ENCODE measurements at places on chromosomes 1 and 21. TPM values are rescaled to one million over a fixed set of nuclear protein-coding genes. Genes with fewer than 3 reads are reported as not detected.

GRCh38 chr1:212442408-212442807 is 9.7 kb downstream of the NENF start:
- DNase-seq = no peak

DNA sequence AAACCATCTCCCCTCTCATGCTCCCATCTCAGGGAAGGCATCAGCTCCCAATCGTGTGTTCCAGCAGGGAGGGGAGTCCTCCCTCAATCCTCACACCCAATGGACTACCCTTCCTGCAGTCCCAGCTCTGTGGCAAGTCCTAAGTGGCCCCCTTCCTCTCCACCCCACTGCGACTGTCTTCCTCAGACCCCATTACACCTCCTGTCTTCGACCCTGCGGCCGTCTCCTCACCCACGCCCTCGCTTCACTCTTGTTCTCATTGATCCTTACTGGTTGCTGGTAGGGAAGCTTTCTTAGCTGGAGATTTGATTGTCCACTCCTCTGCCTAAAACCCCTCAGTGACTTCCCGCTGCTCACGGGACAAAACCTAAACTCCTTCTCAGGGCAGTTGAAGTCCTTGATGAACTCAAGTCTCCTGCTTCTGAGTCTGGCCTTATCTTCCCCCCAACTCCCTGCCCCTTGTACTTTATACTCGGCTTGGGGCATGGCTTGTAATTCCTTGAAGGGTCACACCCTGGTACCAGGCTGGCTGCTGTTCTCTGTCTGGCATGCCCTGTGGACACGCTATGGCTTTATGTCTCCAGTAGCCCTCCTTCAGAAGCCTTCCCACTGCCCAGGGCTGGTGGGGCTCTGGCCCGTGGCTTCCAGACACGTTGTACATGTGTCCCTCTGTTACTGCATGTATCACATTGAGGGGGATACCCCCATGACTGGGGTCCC is 2.3 kb upstream of the EPS8L3 start:
- DNase-seq = no peak

- no peak for DNase-seq
Measured at GRCh38 chr1:94946886-94947285, 20.0 kb upstream of the CNN3 start.

GRCh38 chr1:114026797-114027196 is 47.5 kb downstream of the OLFML3 start:
- no peak for DNase-seq

- DNase-seq = no peak
Measured at GRCh38 chr1:162627662-162628296, 4.5 kb upstream of the DDR2 start.

DNA sequence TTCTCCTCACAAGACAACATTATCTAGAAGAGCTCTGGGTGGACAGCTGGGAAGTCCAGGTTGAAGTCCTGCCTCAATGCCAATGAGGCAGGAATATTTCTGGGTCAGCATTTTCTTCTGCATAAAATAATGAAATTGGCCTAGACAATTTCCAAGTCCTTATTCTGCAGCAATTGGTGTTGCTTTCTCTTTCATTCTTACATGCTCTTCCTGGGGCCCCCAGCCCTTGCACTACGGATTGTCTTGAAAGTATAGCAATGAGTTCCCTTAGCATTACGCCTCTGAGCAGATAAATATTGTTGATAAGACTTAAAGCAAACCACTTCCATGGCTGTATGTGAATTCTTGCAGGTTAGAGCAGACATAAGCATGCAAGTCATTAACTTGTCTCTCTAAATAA is 188.5 kb downstream of the TGFBR3 start:
- DNase-seq = no peak

DNA sequence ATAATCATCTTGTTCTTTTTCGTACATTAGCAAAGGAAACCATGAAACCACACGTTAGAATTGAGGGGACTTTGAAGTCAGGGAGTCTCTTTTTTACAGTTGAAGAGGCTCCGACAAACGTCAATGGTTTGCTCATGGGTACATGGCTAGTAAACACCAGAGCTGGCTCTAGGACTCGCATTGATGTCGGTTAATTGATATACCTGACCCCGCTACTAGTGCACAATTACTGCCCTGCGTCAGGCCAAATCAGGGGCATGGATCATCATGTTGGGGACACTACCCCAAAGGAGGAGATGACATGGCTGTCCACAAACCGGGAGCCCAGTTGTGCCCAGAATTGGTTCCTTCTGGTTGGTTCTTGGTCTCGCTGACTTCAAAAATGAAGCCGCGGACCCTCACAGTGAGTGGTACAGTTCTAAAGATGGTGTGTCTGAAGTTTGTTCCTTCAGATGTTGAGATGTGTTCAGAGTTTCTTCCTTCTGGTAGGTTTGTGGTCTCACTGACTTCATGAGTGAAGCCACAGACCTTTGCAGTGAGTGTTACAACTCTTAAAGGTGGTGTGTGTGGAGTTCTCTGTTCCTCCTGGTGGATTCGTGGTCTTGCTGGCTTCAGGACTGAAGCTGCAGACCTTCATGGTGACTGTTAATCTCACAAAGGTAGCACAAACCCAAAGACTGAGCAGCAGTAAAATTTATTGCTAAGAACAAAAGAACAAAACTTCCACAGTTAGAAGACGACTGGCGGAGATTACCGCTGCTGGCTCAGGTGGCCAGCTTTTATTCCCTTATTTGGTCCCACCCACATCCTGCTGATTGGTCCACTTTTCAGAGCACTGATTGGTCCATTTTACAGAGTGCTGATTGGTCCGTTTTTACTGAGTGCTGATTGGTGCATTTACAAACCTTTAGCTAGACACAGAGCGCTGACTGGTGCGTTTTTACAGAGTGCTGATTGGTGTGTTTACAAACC is 126.9 kb upstream of the ERRFI1 start:
- DNase-seq = no peak

DNA sequence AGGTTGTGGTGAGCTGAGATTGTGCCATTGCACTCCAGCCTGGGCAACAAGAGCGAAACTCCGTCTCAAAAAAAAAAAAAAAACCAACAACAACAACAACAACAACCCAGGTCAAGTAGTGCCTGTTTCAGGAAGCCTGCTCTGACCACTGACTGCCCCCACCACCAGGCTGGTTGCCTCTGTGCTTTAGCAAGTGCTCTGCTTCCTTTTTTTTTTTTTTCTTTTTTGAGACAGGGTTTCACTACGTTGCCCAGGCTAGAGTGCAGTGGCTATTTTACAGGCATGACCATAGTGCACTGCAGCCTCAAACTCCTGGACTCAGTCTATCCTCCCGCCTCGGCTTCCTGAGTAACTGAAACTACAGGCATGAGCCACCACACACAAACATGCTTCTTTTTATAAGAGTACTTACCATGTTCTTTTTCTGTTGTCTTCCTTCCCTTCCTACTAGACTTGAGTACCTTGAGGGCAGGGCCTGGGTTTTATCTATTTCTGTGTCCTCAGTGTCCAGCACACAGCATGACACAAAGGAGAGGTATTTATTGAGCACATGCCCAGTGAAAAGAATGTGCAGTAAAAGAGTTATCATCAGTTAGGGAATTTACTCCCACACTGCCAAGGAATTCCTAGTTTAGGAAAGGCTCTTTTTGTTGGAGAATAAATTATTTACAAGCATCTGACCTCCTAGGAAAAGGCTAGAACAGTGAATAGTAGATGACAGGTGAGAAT is 9.9 kb upstream of the COA7 start:
- no peak for DNase-seq

DNA sequence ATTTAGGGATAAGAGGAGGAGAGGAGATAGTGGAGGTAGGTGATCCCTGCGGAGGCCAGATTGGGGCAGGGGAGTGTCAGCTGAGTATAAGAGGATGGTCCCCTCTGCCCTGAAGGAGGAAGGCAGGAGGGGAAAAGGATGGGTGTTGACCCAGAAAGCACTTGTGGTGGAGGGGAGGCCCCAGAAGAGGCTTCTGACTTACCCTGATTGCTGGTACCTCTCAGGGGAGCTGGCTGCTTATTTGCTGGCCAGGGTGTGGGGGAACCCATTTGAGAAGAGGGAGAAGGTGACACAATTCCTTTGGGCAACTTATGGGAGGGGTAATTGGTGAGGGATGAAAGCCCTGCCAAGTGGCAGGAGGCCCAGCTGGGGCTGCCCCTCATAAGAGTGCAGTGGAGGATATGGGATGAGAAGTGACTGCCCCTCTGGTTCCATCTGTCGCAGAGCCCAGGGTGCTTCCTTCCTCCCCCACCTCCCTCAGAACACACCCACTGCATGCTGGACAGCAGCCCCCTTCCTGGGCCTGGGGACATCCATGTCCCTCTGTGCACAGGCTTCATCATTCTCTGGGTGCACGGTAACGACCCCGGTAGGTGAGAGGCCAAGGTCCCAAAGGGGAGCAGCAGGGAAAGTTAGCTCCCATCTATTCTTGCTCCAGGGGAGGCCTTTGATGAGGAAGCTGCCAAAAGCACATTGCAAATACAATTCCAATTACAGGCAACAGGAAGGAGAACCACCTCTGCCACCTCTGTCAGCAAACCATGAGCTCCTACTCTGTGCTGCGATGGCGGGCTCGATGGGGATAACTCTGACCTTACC is 1.4 kb upstream of the PCSK9 start:
- DNase-seq = no peak

DNA sequence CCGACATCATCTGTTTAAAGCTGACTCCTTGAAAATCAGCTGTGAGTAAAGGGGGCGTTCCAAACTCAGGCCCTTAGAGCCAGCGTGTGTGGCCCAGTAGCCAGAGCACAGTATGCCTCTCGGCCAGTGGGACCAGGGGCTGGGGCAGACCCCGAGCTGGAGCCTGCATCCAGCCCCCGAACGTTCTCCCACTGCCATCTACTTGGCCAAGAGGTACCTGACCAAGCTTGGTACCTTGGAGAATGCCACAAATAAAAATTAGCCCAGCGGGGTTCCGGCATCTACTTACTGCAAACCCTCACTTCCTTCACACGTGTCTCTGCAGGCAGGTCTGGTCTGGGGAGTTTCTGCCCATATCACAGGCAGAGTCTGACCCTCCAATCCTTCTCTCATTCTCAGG is 56.7 kb upstream of the COL6A2 start:
- DNase-seq = no peak

GRCh38 chr1:178192686-178193085 is 98.8 kb downstream of the RASAL2 start:
- peak; percentile 94 for DNase-seq

- no peak for DNase-seq
Measured at GRCh38 chr1:101142244-101142643, 94.6 kb upstream of the S1PR1 start.

- DNase-seq = peak; percentile 97
Measured at GRCh38 chr1:221394011-221394544, 347.8 kb downstream of the DUSP10 start.

DNA sequence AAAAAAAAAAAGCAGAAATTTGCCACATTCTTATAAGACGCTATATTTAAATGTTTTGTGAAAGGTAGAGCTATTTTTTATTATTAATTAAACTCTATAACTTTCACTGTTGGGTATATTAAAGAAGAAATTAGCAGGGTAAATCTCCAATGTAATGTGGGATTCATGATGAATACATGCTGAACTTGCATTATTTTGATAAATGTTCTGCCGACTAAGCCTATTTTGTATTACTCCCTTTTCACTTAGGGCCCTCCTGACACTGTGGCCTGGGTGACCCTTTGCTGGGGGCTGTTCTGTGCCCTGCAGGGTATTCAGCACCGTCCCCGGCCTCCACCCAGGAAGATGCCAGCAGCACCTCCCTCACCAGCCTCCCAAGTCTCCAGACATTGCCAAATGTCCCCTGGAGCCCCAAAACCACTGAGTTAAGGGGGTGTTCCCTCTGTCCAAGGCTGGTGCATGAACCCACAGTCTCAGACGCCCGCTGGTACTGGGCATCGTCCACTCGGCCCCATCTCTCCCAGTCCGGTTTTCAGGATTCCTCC is 22.5 kb downstream of the RSPH1 start:
- DNase-seq = no peak

GRCh38 chr1:227841096-227841495 is 25.6 kb downstream of the PRSS38 start:
- DNase-seq = no peak

- DNase-seq = no peak
Measured at GRCh38 chr1:216710055-216710454, 13.2 kb downstream of the ESRRG start.

DNA sequence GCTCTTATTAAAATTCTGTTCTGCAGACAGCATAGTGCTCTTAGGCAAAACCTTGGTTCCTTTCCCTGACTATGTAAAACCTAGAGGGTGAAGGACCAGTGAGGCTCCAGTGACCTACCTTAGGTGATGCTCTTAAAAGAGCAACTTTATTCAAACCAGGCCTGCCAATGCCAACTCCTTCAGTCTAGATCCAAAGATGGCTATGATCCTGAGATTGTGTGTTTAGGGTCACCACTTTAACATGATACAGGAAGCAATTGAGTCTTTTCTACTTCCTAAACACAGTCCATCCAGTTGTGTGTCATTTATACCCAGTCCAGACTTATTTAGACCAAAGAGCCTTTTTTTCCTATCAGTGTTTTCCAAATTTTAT is 10.8 kb downstream of the MCL1 start:
- DNase-seq = no peak

DNA sequence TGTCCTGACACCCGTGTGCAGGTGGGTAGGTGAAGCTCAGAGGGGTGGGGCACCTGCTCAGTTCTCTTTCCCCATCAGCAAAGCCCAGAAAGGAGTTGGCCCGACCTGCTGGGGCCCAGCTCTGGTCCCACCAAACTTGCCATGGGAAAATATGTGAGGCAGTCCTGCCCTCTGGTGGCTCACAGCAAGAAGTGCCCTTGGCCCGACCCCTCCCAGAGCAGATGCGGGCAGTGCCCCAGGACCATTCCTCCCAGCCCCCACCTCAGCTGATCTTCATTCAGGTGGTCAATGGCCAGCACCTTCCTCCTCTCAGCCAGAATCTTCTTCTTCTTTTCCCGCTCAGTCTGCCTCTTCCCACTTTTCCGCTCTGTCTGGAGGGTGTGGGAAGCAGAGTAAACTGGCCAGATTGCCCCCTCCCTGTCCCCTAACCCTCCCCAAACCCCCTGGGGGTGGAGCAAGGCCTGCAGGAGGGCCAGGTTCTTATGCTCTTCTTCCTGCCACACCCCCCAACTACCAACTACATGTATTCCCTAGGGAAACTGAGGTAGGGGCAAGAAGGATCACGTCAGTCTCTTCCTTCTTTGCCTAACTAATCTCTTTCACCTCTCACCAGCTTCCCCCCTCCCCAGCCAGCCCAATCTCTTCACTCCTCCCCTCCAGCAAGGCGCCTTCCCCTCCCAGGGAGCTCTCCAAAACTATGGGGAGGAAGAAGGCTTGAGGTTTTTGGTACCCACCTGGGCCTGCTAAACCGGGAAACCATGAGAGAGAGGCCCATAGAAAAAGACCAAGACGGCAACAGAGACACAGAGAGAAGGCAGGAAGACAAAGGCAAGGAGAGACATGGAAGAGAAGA is 15.6 kb downstream of the TNNT2 start:
- DNase-seq = no peak

- DNase-seq = no peak
Measured at GRCh38 chr1:238647877-238648276, 738.5 kb upstream of the CHRM3 start.

DMRTA2 gene
- total RNA-seq = not detected

FAM72B gene
- 6.9 TPM for total RNA-seq

PPFIA4 gene
- 0.11 TPM for total RNA-seq

TMEM269 gene
- total RNA-seq = not detected

CRP gene
- not detected for total RNA-seq

FMO4 gene
- total RNA-seq = 0.86 TPM

C1orf198 gene
- 13.8 TPM for total RNA-seq

SH2D5 gene
- 1.4 TPM for total RNA-seq
